ENCODE measurements at places on chromosomes 7 and 10.

DNA sequence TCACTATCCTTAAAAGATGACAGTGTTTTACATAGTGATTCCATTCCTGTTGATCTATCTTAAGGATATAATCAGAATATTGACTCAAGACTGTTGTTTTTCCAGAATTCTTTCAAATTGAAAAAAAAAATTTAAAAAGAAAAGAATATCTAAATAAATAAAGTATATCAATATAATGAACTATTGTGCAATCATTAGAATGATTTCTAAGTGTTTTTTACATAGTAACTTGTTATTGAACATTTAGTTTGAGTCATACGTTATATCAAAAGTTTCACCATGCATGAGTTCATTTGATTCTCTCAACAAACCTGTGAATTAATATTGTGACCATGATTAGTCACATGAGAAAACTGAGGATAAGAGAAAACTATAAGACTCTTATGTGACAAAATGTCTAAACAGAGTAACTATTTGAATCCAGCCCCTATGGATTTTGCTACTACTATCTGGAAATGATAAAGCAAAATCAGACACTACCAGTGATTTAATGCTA lies 46.1 kb downstream of the KLF6 start:
- DNase-seq: no peak

DNA sequence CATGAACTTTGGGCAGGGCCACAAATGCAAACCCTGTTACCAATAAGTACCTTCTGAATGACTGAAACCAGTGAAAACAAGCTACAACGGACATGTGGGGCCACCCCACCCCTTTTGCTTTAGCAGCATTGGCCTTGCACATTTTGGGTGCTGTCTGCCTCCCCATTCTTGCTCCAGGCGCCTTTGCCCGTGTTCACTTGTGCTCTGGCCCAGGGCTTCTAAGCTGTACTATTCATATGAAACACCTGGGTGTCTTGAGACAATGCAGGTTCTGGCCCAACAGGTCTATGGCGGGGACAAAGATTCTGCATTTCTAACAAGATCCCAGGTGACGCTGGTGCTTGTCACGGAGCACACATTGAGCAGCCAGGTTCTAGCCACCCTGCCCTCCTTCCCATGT lies 96.5 kb upstream of the SDK1 start:
- no peak for DNase-seq

GRCh38 chr10:127406018-127406550 lies 143.0 kb upstream of the NPS start:
- no peak for DNase-seq

- no peak for DNase-seq
These were observed 254.7 kb downstream of the PAXIP1 start for GRCh38 chr7:154748089-154748786.

DNA sequence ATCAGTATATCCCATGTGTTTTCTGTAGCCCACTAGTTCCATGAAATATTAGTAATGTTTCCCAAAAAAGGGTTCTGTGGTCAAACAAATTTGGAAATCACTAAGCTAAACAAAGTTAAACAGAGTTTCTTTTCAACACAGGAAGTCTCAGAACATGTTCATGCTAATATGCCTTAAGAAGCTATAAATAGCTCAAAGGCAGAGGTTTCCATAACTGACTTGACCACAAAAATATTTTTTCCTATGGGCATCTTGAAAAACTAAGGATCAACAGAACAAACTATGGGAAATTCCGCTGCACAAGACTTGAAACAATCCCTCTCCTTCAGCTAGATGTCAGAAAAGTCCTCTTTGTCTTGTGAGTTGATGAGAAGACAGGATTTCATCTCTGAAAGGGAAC lies 59.7 kb downstream of the SEM1 start:
- DNase-seq: no peak

DNA sequence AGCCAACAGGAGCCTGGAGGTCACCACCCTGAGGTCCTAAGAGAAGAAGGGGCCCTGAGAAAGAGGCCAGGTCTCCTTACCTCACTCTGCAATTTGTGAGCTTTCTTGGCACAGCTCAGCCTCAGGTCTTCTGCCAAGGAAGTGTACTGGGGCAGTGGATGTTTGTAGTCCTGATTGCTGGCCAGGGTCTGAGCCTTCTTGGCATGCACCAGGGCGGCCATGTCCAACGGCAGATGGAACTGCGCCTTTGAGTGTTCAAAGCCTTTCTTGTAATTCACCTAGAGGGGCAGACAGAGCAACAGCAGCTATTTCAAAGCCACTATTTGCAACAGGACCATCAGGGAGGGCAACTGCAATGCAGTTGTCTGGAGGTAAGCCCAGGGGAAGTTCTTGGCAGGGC lies 51.7 kb downstream of the NRAP start:
- DNase-seq: no peak

GRCh38 chr10:99869581-99870122 lies 87.2 kb downstream of the ABCC2 start:
- DNase-seq: no peak

GRCh38 chr10:29634764-29635625 lies at the start of gene SVIL:
TSS of gene SVIL (minus strand) at chr10:29634971. CDS start at chr10:29555058, 79,913 bp downstream.
- DNase-seq: no peak

DNA sequence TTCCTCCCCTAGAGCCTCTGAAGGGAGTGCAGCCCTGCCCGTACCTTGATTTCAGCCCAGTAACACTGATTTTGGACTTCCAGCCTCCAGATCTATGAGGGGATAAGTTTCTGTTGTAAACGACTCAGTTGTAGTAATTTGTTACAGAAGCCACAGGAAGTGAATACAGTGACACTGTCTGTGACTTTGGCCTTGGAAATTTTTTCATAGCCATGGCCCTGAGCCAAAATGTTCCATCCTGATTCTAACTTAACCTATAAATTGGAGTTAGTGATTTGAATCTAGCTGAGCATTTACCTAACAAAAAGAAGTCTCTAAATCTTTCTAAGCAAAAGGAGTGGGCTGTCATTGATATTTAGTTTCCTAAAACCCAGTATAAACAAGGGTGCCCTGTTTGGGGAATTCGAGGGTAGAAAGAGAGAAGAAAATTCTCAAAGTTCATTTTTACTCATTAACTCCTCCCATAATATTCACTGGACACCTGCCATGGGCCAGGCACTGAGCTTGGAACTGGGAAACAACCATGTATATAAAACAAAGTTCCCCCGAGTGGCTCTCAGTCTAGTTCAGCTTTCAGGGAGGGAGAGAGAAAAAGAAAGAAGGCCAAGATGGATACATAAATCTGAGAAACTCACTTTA lies 162.3 kb downstream of the SKIDA1 start:
- no peak for DNase-seq

- DNase-seq: no peak
These were observed 5.0 kb upstream of the CALML5 start for GRCh38 chr10:5504146-5505072.

DNA sequence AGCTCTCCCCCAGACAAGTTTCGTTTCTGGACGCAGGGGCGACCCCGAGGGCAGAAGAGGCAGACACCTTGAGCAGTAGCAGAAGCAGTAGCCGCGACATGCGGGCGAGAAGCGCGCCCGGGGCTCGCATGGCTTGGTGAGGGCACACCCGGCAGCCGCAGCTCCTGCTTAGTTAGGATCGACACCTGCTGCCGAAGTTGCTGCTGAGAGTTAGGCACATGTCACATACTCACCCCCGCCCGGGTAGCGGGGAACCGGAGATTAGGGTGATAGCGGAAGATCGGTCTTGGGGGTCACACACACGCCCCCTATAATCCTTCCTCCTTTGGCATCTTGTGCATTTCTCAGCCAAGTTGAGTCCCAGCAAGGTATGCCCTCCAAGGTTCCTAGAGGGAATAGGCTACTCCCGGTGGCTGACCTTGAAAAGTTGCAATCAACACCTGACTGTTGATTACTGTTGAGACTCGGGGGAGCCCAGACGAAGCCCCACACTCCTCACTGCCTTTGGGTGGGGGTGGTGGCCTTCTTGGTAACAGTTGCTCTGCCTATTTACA lies 668 bp downstream of the GPR37 start:
- no peak for DNase-seq

- DNase-seq: peak; percentile 61
These were observed 826 bp downstream of the CHPF2 start for GRCh38 chr7:151232917-151233701.

DNA sequence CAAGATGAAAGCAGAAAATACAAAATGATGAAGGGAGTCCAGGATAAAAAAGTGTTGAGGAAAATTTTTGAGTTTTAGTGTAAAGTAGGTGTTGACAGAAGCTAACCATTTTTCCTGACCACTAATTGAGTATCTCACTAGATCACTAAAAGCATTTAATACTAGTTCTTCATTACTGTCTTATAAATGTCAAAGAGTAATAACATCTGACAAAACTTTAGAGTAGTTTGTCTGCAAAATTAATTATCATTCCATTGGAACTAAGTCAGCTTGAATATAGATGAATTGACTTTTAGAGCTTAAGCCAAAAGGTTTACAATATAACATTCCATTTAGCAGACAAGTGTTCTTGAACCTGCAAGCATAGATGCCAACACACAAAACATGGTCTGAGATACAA lies 232.9 kb downstream of the FOXP2 start:
- DNase-seq: no peak

GRCh38 chr7:102024005-102024768 lies 206.8 kb downstream of the CUX1 start:
- DNase-seq: no peak

- no peak for DNase-seq
These were observed at the start of gene CALHM1 for GRCh38 chr10:103458720-103459119. TSS of gene CALHM1 (minus strand) at chr10:103458900. CDS start at chr10:103458751, 149 bp downstream.

DNA sequence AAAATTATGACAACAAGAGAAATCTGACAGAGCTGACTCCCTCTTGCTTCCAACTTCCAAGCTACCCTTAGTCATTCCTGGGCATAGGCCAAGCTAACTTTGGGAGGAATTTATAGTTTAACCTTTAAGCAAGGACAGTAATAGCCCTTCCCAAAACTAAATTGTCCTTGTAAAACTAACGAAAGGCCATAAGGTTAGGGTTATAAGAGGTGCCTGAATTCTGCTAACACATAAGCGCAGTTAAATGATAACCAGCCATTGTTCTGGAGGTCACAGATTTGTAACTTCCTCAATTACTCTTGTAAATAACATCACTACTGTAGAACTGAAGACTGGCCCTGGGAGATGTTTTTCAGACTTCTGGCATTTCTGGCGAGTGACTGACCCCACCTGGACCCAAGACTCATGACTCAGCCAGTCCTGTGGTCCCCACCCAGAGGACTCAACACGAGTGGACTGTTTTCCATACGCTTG lies 481.2 kb downstream of the KCNMA1 start:
- no peak for DNase-seq

DNA sequence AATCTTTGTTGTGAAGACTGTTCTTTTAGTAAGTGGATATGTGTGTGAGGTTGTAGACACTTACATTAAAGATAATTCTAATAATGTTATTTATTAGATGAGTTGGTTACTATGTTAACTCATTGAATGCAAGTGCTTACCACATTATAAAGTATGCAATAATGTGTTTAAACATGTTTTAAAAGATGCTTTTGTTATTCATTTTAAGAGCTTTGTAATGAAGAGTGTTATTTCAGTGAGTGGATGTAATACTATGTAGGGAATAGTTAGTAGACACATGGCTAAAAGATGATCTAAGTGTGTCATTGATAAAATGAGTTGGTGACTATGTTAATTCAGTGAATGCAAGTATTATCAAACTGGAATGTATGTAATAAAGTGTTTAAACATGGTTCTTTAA lies 70.0 kb upstream of the VOPP1 start:
- no peak for DNase-seq

GRCh38 chr10:111118758-111119157 lies 41.9 kb downstream of the ADRA2A start:
- no peak for DNase-seq

- no peak for DNase-seq
These were observed 28.1 kb upstream of the DNMBP start for GRCh38 chr10:100037758-100038315.

DNA sequence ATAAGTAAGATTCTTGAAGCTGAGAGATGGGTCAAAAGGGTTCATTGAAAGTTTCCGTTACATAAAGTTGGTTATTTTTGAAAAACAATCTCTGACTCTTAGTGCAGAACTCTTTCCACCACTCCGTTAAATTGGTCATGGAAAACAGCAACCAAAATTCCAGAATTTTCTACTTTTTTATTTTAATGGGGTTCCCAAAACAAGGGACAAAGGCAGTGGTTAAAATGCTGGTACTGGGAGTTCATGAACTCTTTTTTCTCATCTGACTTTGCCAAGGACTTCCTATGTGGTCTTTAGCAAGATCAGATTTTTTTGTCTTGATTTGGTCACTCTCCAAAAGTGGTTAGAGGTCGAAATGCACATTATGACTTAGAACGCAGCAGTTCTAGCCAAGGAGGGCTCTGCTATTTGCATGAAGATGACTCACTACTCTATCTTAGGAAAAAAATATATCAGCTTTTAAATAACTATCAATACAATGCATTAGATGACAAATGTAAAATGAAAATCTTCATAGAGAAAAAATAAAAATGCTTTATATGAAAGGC lies 145.7 kb downstream of the REEP3 start:
- no peak for DNase-seq

DNA sequence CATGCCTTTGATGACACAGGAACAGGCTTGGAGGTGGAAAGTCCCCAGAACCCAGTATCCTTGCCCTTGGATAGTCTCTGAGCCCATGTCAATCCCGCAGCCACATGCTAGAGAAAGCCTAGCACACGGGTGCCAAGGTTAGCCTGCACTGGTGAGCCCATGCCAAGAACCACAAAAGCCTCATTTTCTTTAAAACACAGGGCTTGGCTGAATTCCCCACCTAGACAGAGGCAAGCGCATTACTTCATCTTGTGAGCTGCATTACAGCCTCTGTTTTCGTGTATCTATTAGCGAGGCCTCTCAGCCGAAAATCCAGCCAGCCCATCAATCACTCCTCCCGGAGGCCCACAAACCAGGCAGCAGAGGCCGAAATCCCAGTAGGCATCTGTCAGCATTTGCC lies 314.9 kb upstream of the AUTS2 start:
- no peak for DNase-seq

All from stimulated activated CD4-positive, alpha-beta T cell treated with anti-CD3 and anti-CD28 coated beads, TNF-alpha, amount 100 ng/mL, for 4 hours (primary cell).